ENCODE measurements at places on chromosomes 6 and 20.

GRCh38 chr6:112173221-112173804 lies 81.1 kb downstream of the LAMA4 start:
- DNase-seq: no peak

- no peak for DNase-seq
Observed at GRCh38 chr20:10304471-10305046, 85.9 kb downstream of the SNAP25 start.

GRCh38 chr6:92122746-92123145 lies 1296.6 kb downstream of the EPHA7 start:
- DNase-seq: no peak

DNA sequence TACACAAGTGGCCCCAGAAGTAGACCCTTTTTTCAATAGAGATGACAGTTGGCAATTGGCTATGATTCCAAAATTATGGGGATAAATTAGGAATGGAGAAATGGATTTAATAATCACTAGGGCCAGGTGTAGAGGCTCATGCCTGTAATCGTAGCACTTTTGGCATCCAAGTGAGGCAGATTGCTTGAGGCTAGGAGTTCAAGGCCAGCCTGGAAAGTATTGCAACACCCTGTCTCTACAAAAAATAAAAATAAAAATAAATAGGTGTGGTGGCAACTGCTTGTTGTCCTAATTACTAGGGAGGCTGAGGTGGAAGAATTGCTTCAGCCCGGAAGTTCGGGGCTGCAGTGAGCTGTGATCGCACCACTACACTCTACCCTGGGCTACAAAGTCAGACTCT lies 60.0 kb downstream of the BMP2 start:
- DNase-seq: no peak

GRCh38 chr6:170132561-170132991 lies 158.3 kb downstream of the DLL1 start:
- no peak for DNase-seq

DNA sequence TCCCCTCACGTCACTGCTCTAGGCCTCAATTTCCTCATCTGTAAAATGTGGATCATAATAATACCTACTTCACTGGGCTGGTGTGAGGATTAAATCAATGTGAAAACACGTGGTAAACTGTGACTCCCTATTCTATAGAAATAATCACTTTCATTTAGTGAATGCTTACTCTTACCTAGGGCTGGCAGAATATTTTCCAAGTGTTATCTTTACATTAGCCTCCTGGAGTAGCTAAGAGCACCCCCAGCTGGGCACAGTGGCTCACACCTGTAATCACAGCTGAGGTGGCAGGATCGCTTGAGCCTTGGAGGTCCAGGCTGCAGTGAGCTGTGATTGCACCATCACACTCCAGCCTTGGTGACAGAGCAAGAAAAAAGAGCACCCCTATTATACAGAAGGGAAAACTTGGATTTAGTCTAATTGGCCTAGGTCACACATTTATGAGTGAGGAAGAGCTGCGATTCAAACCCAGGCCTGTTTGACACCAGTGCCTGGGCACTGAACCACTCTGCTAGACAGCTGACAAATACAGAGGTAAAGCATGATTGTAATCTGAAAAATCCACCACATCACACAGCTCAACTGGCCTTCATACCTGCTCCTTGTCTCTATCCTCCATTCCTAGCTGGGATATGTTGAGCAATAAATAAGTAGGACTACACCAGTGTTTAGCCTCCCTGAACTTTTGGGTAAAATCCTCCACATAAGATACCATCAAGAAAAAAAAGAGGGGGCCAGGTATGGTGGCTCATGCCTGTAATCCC lies 1.4 kb upstream of the SNTA1 start:
- DNase-seq: peak; percentile 32

GRCh38 chr6:163418311-163419029 lies 4.0 kb downstream of the QKI start:
- no peak for DNase-seq

DNA sequence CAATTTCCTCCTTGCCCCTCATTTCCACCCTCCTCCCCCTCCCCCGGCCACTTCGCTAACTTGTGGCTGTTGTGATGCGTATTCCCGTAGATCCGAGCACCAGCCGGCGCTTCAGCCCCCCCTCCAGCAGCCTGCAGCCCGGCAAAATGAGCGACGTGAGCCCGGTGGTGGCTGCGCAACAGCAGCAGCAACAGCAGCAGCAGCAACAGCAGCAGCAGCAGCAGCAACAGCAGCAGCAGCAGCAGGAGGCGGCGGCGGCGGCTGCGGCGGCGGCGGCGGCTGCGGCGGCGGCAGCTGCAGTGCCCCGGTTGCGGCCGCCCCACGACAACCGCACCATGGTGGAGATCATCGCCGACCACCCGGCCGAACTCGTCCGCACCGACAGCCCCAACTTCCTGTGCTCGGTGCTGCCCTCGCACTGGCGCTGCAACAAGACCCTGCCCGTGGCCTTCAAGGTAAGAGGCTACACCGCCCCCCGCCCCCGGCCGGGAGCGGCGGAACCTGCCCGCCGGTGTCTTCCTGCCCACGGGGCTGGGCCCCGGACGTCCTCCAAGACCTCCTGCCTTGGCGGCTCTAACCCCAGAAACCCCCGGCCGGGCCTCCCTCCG lies 44.9 kb upstream of the SUPT3H start:
- DNase-seq: peak; percentile 68

All from activated naive CD4-positive, alpha-beta T cell treated with Interleukin-2 at 50 U/mL for 16 hours (primary cell).